ENCODE measurements at places on chromosomes 13 and 19. TPM values are rescaled to one million over a fixed set of nuclear protein-coding genes. Genes with fewer than 3 reads are reported as not detected.

ATP7B gene
- 9.2 TPM for total RNA-seq

MTUS2 gene
- 0.75 TPM for total RNA-seq

ZNF610 gene
- total RNA-seq, result 5.4 TPM

GSX1 gene
- total RNA-seq, result not detected

PINLYP gene
- total RNA-seq, result 9.2 TPM

FARP1 gene
- 104 TPM for total RNA-seq

COMP gene
- total RNA-seq, result 0.25 TPM

CEACAM16 gene
- total RNA-seq, result not detected

CLEC4G gene
- 1.0 TPM for total RNA-seq

SHD gene
- 5.8 TPM for total RNA-seq
